Pons (tissue), 1 donor: ENCODE measurements at places on chromosomes 2 and 18.

DNA sequence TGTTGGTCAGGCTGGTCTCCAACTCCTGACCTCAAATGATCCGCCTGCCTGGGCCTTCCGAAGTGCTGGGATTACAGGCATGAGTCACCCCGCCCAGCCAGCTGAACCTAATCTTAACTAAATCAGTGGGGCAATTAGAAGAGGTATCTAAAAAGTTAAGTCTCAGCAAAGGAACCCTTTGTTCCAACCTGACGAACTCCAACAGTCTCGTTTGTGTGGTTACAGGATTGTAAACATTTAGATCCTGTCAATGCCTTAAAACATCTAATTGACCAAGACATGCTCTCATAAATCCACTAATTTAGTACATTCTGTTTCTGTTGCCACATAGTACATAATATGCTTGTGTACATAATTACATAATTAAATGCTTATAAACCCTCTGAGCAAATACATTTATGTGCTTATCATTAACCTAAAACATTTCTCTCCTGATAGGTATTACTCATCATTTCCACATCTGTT is 31.1 kb upstream of the STK39 start:
- DNase-seq, result no peak

DNA sequence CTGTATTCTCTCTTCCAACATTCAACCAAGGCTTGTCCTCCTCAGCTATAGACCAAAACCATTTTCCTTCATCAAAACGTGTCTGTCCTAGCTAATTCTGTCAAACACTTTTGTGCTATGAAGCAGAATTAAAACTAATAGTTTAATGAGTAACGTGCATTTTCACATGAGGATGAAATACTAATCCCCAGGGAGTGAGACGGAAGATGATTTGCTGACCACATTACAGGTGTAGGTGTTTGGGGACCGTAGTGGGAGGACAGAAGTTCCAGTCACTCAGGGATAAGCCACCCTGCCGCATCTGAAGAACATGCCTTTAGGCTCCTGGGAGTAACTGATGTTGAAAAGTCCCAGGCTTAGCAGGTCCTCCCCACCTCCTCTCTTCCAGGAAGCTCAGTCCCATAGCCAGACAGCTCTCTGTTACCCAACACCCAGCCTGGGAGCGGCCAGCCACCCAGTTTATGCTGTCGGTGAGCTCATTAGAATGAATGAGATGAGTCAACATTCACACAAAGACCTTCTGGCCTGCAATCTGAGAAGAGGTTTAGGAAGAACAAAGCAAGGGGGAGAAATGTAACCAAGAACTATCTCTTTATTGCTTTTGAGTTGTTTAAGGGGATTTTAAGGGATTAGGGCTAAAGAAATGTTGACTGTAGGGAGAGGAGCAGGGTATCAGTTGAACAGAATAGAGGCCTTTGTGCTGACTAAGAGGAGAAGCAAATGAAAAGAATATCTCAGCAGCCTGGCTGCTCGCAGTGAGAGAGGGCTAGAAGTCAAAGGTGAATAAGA is 122.5 kb downstream of the FOXI3 start:
- DNase-seq, result no peak

- DNase-seq, result no peak
These were observed 37.3 kb upstream of the RNF152 start for GRCh38 chr18:61929881-61930640.

DNA sequence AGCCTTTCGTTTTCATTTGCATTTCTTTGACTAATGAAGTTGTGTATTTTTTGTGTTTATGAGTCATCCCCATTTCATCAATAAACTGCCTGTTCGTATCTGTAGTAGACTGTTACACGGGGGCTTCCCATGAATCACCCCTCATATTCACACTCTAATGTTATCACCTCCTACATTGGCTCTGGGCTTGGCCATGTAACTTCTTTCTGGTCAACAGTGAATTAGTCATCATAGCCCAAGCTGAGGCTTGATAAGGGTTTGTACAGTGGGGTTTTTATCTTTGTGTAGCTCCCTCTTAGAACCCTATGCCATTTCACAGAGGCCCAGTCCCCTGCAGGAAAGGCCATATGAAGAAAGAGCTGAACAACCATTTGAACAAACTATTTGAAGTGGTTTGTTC is 151.0 kb downstream of the CCBE1 start:
- no peak for DNase-seq

DNA sequence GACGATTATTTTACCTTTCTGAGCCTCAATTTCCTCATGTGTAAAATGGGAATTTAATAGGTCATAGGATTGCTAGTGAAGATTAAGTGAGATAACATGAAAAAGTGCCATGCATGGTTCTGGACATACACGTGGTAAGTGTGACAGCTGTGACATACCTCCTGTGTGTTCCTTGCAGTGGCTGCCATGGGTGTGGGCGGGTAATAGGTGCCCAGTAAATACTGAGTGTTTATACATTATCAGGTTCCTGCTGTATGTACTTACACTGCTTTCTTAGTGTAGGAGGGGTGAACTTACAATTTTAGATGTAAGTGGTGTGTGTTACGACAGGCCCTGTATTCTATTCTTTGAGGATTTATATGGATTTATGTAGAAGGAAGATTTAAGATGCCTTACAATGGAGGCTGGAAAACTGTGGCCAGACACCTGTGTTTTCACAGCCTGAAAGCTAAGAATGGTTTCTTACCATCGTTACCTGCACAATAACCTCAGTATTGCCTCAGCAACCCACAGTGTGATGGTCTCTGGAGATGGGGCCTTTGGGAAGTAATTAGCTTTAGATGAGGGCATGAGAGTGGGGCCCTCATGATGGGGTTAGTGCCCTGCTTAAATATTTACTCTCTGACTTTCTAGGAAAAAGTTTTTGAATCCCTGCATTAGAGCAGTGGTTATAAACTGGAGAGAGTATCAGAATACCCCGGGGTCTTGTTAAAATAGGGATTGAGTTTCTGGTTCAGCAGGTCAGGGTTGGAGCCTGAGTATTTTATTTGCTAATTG is 78.1 kb downstream of the ASAP2 start:
- DNase-seq, result no peak

GRCh38 chr2:43180897-43181296 is 45.5 kb downstream of the ZFP36L2 start:
- DNase-seq, result no peak

DNA sequence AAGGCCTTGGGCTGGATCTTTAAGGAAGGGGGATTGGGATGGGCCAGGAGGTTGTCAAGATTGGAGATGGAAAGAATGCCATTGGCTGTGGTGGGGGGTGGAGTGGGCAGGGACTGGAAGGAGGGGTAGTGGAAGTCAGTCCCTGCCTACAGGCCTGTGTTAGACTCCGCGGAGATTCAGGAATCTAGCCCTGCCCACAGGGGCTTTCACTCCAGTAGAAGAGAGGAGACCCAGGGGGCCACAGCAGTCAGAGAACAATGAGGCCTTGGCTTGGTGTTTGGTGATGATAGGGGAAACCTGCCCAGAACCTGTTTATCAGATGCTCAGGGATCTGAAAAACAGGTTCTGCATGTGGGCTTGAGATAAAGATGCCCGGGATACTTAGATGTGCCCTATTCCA is 6.1 kb downstream of the STEAP3 start:
- no peak for DNase-seq

DNA sequence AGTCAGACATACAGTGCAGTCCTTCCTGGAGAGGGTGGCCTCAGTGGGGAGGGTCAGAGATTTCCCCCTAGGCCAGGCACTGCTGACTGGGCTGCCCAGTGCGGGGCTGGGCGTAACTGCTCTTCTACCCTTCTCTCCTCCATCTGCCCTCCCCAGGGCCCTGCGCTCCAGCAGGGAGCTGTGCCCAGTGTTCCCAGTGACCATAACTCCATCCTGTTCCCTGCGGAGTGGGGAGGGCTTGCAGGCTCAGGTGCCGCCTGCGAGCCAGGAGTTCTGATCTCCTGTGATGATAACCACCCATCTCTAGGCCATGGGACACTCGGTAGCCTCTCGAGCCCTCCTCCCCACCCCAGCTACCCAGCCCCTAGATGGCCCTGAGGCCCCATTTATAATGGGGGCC is 107.6 kb downstream of the SMAD7 start:
- DNase-seq, result no peak

DNA sequence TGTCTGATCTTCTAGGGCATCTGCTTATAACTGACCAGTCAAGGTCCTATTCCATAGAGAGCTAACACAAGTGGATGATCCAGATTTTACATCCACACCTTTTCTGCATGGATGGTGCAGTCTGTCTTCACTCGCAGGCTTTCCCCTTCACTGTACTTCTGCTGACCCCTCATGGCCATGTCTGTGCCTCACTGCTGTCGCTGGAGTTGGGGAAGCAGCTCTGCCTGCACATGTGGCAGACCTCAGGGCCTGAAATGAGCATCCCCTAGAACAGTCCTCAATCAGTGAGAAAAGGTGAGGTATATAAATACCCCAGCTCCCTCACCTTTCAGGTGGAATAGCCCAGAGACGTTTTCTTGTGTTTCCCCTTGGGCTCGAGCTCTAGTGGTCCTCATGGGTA is 233.8 kb downstream of the ANKRD36B start:
- no peak for DNase-seq

GRCh38 chr2:29920130-29920577 is 1.2 kb downstream of the ALK start:
- DNase-seq, result no peak

DNA sequence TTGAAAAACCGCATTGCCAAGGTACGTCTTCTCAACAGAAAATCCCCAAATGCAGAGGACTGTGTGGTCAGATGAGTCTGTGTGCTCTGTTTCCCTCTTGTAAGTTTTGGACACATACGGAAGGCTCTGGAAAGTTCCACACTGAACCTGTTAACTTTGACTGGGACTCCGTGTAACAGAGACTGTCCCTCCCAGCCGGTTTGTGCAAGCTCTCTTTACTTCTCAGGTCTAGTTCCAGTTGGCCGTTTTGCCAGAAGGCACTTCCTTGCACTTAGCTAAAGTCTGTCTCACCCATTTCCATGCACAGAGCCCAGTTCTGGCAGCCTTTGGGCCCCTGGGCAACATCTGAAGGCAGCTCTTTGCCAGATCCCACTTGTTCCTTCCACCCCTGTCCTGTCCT is 22.0 kb downstream of the EFHD1 start:
- DNase-seq, result peak; percentile 61

DNA sequence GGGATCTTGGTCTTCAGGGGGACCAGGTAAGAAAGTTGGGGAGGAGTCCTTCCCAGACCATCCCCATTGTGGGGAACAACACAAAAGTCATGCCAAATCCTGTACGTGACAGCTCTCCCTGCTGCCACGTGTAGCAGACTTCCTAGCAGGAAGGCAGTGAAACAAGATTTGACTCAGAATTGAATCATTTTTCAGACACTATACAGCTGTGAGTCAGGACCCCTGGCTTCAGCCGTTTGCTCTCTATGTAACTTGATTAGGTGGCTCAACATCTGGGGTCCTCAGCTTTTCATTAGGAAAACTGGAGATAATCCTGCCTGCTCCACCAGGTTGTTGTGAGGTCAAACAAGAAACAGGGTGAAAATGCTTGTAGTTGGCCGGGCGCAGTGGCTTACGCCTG is 32.9 kb upstream of the PDCL3 start:
- DNase-seq, result no peak

GRCh38 chr2:111900859-111901258 is 2.5 kb downstream of the MERTK start:
- DNase-seq, result peak; percentile 42

DNA sequence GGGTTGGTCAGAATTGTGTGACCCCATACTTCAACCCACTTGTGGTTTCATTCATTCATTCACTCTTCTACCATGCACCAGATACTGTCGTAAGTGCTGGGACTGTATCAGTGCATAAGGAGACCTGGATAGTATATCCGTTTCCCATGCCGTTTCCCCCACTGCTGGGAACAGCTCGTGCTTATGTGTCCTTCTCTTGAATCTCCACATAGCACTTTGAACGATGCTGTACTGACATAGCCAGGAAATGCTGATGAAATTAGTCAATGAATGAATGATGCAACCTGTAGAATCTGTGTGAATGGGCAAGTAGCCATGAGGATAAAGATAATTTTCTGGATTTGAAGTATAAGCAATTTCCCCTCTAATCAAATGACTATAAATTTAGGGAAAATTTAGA is 276.1 kb downstream of the BCL2 start:
- no peak for DNase-seq

- DNase-seq, result no peak
These were observed 40.4 kb upstream of the FAM124B start for GRCh38 chr2:224442071-224442967.

GRCh38 chr2:40384714-40385113 is 67.2 kb downstream of the SLC8A1 start:
- no peak for DNase-seq

GRCh38 chr18:58527952-58528287 is 101.0 kb downstream of the ALPK2 start:
- DNase-seq, result no peak

GRCh38 chr2:78532762-78533379 is 492.6 kb upstream of the REG3G start:
- DNase-seq, result no peak

DNA sequence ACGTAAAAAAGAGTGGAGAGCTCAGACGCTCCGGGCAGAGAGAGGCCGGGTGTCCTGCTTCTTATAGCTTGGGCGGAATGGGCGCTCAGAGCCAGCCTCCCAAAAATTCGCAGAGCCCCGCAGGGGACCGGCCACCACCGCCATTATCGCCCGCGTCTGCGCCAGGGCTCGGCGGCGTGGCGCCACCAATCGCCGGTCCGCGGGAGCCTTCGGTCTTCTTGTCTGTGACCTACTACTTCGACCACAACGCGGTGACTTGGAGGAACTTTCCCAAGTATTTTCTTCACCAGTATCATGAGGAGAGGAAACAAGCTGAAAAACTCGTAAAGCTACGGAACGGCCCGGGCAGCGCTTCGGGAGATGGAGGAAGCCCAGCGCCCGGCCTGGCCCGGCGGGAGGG is 1138.1 kb upstream of the CHAC2 start:
- DNase-seq, result no peak

GRCh38 chr2:11320698-11321492 is 23.5 kb downstream of the ROCK2 start:
- no peak for DNase-seq

- DNase-seq, result no peak
These were observed 10.0 kb downstream of the FOXI3 start for GRCh38 chr2:88442473-88442872.

DNA sequence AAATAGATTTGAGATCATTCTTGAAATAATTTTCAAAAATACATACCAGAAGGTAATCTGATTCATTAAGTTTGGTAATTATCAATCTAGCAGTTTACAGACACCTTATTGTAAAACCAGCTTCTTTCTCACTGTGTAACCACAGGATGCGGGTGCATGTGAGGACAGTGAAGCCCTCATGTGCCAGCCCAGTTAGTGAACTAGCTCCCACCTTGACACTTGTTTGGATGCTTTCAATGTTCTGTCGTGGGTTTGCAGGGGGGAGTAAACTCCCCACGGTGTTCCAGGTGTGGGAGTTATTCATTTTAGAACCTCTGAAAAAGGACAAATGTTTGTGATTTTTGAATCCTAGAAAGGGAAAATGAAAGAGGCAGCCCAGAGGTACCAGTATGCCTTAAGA is 59.0 kb downstream of the WDSUB1 start:
- no peak for DNase-seq

GRCh38 chr2:68779595-68779994 is 45.0 kb downstream of the ARHGAP25 start:
- DNase-seq, result no peak
